ENCODE measurements at places on chromosomes 4 and X.

DNA sequence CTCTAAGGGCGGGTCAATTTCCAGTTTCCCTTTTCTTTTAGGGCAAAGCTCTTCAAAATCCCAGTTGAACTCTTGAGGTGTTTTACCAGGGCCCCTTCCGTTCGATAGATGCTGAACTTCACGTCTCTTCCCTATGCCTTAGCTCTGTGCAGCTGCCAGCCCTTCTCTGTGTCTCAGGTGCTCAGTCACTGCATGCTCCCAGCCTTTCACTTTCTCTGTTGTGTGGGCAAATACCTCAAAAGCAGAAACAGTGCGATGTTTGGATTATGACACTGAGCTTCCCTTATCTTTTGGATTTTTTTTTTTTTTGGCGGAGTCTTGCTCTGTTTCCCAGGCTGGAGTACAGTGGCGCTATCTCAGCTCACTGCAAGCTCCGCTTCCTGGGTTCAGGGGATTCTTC lies 108.5 kb downstream of the CLDN22 start:
- DNase-seq = no peak

- no peak for DNase-seq
Observed at GRCh38 chr4:125702406-125702805, 387.7 kb downstream of the FAT4 start.

- no peak for DNase-seq
Observed at GRCh38 chr4:41640906-41641305, 102.9 kb downstream of the LIMCH1 start.

- peak; percentile 50 for DNase-seq
Observed at GRCh38 chr4:113760094-113760794, 1.3 kb downstream of the CAMK2D start.

GRCh38 chr4:108787724-108788123 lies 24.9 kb upstream of the ETNPPL start:
- no peak for DNase-seq

DNA sequence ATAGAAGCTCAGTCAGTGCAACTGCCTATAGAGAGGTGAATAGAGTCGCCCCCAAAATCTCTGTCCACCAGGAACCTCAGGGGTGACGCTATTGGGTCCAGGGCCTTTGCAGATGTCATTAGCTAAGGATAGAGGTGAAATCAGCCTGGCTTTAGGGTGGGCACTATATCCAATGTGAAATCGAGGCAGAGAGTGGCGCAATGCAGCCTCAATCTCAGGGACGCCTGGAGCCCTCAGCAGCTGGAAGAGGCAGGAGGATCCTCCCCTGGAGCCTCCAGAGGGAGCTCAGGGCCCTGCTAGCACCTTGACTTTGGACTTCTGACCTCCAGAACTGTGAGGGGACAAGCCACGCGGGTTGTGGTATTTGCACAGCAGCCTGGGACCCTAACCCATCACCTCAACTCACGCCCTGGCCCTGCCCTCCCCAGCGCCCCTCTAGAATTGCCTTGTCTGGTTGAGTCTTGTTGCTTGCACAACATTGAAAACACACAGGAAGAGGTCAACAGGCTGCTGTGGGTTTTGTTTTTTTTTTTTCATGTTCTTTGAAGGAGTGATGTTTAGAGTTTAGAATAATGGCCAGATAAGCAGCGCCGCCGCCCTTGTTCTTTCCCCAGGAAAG lies 89.4 kb upstream of the PSAPL1 start:
- DNase-seq = no peak

- no peak for DNase-seq
Observed at GRCh38 chr4:17781300-17782287, at the start of gene FAM184B. TSS of gene FAM184B (minus strand) at chr4:17781621. CDS start at chr4:17781299, 322 bp downstream.

GRCh38 chr4:139007640-139008039 lies 7.9 kb upstream of the NOCT start:
- DNase-seq = no peak

Measured in CD4-positive, alpha-beta T cell treated with Interleukin-4 for 1 hour (primary cell).